Stomach (tissue), 19 donors: ENCODE measurements at places on chromosomes 13 and 19. TPM values are rescaled to one million over a fixed set of nuclear protein-coding genes. Genes with fewer than 3 reads are reported as not detected.

The VAV1 gene
- total RNA-seq = 4.4 TPM

GRCh38 chr19:40831502-40832430, 18.5 kb downstream of the CYP2A6 start:
- DNase-seq = no peak

The SBK2 gene
- total RNA-seq = not detected

DNA sequence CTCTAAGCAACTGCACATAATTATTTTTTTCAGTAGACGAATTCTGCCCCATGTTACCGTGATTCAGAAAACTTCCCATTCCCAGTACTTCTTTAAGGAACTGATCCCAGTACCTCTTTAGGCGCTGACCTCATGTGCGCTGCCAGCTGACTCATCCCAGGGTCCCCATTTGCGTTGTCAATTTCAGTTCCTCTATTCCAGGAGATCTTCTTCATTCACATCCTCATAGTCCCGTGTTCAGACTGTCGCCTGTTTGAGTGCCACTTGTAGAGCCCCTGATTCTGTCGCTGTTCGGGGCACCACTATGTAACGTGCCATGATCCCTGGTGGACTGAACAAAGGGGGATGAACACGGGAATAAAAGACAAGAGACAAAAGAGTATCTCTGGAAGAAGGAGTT, 16.4 kb downstream of the FPR3 start:
- peak; percentile 30 for DNase-seq

- DNase-seq = no peak
Measured at GRCh38 chr13:64256751-64257150, 2841.1 kb upstream of the PCDH20 start.

The MEIOSIN gene
- not detected for total RNA-seq

GRCh38 chr13:100088273-100088643, 635 bp upstream of the PCCA start:
- no peak for DNase-seq

- no peak for DNase-seq
Measured at GRCh38 chr13:58680115-58680514, 1048.6 kb downstream of the PCDH17 start.

- no peak for DNase-seq
Measured at GRCh38 chr19:5564930-5565329, 2.8 kb downstream of the TINCR start.

The PSG7 gene
- total RNA-seq = not detected

The ZIK1 gene
- not detected for total RNA-seq

The NPAS1 gene
- 2.3 TPM for total RNA-seq

The SOX1 gene
- not detected for total RNA-seq

DNA sequence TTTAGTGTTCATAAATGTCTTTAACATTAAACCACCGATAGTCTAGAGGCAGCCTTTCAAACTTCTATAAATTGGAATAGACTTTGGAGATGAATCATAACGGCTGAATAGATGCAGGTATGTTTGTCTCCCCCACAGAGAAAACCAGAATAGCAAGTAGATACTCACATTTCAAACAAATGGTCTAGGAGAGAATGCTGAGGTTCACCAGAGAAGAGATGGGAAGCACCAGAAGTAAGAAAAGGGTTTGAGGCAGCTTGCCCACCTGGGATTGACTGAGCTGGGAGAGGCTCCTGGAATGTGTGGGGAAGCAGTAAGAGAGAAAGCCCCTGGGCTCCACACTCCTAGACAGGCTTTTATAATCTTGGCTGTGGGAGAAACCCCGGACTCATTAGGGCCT, 6.4 kb downstream of the IGFL3 start:
- DNase-seq = no peak

DNA sequence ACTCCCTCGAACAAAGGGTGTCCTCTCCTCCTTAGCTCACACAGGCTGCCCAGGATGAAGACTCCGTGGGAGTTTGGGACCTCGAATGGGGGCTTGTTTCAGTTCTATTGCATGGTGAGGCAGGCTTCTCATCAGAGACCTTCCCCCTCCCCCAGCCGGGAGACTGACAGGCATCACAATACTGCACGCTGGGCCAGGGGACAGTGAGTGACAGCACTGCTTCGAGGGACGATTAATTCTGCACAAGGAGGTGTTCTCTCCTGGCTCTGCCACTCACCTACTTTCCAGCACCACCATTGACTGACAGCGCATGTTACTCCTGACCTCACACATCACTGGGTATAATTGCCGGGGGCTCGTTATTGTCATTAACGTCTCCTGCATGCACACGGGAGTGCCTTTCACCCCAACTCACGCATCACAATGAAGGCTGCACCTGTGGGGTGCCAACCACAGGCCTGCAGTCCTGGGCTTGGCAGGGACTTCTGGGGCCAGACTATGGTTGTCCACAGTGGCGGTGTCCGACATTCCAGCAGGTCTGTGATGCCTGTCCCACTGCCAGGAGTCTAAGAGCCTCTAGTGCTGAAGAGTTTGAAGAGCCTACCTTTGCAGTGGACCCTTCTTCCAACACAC, 412.2 kb upstream of the TSHZ3 start:
- DNase-seq = no peak

DNA sequence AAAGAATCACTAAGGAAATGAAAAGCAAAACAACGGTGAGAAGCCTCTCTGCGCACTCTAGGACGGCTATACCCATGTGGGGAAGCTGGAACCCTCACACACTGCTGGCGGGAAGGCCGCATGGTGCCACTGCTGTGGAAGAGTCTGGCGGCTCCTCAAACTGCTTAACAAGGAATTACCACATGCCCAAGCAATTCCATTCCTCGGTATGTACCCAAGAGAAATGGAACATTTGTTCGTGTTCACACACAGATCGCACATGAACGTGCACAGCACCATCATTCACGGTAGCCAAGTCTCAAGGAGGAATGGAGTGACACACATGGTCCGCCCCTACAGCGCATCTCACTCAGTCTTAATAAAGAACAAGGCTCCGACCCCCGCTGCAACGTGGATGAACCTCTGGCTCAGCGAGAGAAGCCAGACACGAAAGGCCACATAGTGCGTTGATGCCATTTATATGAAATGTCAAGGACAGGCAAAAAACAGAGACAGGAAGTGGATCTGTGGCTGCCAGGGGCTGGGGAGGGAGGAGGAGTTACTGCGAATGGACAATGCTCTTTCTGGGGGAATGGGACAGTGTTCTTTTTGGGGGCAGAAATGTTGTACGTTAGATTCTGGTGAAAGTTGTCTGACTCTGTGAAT, 7.6 kb downstream of the CAPS start:
- no peak for DNase-seq

GRCh38 chr19:45995715-45996385, 583 bp downstream of the CCDC61 start:
- peak; percentile 39 for DNase-seq

GRCh38 chr13:97334690-97335089, 99.3 kb upstream of the RAP2A start:
- DNase-seq = no peak

The ZNF761 gene
- 16.3 TPM for total RNA-seq

The ADM5 gene
- 1.1 TPM for total RNA-seq

DNA sequence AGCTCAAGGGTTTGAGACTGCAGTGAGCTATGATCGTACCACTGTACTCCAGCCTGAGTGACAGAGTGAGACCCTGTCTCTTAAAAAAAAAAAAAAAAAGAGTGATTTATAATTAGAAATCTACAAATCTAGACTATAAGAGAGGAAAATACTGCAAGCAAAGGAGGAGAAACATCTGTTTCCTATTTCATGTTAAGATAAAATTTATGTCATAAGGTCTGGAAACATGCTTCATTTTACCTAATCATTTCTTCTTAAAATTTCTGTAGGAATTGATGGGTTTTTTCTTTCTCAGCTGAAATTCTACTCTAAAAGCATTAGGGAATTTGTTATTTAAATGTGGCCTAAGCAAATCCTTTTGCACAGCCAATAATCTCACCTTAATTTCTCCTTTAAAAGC, 53.2 kb downstream of the C13orf42 start:
- DNase-seq = no peak

- peak; percentile 95 for DNase-seq
Measured at GRCh38 chr19:53865918-53866864, 1.5 kb upstream of the MYADM start.

The UFM1 gene
- 34.4 TPM for total RNA-seq

DNA sequence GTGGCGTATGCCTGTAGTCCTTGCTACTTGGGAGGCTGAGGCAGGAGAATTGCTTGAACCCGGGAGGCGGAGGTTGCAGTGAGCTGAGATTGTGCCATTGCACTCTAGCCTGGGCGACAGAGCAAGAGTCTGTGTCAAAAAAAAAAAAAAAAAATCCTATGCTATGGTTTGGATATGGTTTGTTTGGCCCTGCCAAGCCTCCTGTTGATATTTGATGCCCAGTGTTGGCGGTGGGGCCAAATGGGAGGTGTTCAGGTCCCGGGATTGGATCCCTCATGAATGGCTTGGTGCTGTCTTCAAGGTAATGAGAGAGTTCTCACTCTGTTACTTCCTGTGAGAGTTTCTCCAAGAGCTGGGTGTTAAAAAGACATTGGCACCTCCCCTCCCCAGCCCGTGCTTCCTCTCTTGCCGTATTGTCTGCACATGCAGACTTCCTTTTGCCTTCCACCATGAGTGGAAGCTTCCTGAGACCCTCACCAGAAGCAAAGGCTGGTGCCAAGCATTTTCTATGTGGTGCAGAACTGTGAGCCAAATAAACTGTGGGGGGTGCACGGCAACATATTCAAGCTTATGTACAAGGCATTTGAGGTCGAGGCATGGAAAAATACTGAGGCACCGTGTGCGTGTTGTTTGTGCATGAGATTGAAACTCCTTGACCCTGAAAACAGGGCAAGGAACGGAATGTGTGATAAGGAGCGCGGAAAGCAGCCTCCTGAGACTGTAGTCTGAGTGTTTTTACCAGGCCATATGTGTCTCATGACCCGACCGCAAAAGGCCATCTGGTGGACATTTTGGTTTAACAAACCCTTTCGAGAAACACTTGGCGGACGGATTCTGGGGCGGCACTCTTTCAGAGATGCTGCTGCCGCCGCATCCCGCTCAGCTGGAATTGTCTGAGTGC, 7.3 kb downstream of the SIGLEC9 start:
- peak; percentile 74 for DNase-seq

The DIRAS1 gene
- 0.89 TPM for total RNA-seq

- no peak for DNase-seq
Measured at GRCh38 chr13:114109641-114110041, 22.8 kb downstream of the RASA3 start.

DNA sequence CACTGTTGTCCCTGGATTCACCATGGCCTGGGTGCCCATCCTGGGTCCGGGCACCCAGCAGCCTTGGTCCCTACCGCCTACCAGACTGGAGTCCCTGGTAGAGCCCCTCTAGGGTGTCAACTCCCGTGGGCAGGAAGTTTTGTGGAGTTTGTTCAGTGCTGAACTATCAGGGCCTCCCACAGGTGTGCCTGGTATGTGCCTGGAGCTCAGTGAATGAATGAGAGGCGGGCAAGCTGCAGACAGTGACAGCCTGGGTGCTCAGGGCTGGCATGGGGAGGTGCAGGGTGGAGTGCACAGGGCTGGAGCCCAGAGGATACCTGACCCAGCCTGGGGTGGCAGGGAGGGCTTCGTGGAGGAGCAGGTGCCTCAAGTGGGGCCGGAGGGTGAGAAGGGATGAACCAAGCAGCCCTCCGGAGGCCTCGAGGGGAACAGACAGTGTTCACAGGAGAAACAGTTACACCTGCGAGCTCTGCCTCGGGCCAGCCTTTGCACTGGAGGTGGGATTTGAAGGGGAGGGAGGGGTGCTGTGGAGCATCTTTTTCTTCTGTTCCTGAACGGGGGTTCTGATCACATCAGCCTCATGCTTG, 29.6 kb downstream of the PAK4 start:
- no peak for DNase-seq

DNA sequence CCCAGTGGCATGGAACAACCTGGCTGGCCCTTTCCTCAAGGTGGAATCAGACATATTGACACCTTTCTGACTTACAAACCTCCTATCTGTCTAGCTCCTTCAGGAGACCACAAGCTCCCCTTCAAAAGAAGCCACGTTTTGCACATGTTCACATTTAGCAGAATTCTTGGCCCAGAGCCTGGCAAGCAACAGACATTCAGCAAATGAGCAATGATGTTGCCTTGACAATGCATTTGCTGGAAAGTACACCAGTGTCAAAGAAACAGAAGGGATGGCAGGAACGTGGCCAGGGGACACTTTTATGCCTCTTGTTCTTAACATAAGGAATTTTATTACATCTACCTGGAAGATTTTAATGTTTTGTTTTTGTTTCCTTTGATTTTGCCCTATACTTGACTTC, 85.5 kb upstream of the FGF14 start:
- DNase-seq = peak; percentile 53

- no peak for DNase-seq
Measured at GRCh38 chr13:96935901-96936300, 58.4 kb downstream of the OXGR1 start.

DNA sequence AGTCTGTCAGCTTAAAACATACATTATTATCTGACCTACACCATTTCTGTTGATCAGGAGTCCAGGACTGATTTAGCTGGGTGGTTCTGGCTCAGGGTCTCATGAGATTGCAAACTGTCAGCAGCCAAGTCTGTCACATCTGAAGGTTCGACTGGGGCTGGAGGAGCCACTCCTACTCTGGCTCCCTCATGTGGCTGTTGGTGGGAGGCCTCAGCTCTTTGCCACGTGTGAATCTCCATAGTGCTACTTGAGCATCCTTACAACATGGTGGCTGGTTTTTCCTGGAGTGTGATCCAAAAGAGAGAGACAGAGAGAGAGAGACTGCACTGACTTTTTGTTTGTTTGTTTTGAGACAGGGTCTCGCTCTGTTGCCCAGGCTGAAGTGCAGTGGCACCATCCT, 63.6 kb upstream of the NFIC start:
- no peak for DNase-seq

GRCh38 chr13:33340631-33341030, 55.1 kb upstream of the STARD13 start:
- DNase-seq = no peak

- DNase-seq = no peak
Measured at GRCh38 chr13:109647699-109648098, 138.7 kb downstream of the IRS2 start.

The ZNF470 gene
- total RNA-seq = 4.2 TPM
